ENCODE measurements at places on chromosomes 12 and 14.
A peak's percentile ranks its signal among the peaks of the same experiment; 100 is the strongest.

GRCh38 chr12:95700316-95700785 is 90.2 kb downstream of the NTN4 start:
- no peak for DNase-seq

GRCh38 chr12:5945071-5946008 is at the start of gene ANO2:
TSS of gene ANO2 (minus strand) at chr12:5945259. CDS start at chr12:5945217, 42 bp downstream.
- peak; percentile 81 for DNase-seq

DNA sequence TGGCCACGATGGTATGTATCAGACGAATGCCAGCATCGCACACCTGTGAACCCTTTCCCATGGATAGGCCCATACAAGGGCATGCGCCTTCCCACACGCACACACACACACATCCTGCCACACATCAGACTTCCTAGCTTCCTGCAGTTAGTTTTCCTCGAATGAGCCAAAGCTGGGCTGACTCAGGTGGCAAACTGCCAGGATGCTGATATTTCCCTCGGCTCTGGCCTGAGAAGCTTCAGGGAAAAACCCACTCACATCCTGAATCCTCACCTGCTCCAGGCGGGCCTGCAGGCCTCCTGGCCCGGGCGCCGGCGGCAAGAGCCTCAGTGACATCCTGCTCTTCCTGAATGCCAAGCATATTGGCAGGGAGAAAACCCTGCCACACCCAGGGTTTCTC is 22.4 kb downstream of the CALM1 start:
- no peak for DNase-seq

DNA sequence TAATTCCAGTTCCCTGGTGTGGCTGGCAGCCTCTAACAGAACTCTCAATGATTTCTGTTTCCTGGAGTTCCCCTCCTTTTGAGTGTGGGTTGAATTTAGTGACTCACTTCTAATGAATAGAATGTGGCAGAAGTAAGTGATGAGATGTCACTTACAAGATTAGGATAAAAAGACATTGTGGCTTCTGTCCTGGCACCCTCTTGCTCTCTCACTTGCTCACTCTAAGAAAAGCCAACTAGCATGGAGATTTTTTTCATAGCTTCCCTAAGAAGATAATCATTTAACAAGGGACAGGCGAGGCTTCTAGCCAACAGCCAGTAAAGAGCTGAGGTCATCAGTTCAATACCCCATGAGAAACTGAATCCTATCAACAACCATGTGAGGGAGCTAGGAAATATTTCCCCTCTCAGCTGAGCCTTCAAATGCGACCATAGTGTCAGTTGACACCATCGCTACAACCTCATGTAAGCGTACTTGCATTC is 156.7 kb downstream of the TMTC3 start:
- no peak for DNase-seq

GRCh38 chr12:56128670-56129205 is 671 bp downstream of the ESYT1 start:
- peak; percentile 69 for DNase-seq

GRCh38 chr14:21070083-21070609 is at the start of gene ARHGEF40:
TSS of gene ARHGEF40 (plus strand) at chr14:21070304. CDS start at chr14:21070397, 93 bp downstream.
- no peak for DNase-seq
